ENCODE measurements at places on chromosomes 11 and 22.

- DNase-seq, result no peak
Observed at GRCh38 chr11:67177399-67178281, 58.6 kb downstream of the KDM2A start.

DNA sequence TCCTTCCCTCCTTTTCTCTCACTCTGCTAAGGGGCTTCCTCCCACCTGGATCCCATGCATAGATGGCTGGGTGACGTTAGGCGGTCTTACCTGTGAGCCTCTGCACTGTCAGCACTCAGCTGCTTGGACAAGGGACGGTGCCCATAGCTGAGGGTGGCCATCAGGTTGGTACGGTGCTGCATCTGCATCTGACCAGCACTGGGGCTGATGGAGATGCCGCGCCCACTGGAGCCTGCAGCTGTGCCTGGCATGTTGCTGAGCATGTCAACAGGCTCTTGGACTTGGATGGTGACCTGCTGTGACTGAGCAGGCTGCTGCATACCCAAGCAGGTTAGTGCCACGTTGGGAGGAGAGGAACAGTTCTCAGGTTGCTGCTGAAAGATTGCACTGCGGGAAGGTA, 21.8 kb upstream of the APOA1 start:
- no peak for DNase-seq

DNA sequence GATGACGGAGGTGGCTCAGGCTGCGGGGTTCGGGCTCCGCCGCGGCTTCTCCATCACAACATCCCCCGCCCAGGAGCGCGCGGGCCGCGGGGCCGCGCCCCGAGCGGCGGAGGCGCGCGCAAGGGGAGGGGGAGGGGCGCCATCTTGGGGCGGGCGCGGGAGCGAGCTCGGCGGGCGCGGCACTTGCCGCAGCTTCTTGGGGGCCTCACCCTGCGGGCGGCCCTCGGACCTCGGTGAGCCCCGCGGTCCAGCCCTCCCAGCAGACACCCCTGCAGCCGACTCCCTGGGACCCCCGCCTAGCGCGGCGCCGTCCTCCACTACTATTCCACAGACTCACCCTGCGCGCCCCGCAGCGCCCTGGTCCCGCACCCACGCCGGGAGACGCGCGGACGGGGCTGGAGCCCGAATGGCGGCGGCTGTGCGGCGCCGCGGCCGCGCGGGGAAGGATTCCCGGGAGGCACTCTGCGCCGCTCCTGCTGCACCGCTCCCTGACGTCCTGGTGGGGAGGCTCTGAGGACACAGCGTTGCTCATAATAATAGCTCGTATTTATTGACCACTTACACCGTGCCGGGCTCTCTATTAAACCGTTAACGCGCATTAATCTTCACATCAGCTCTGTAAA, at the start of gene APBB1:
Gene APBB1 (minus strand): TSS at position 86 of the 623 bp plus-strand sequence. CDS start 7,747 bp downstream, outside the sequence.
- peak; percentile 68 for DNase-seq

DNA sequence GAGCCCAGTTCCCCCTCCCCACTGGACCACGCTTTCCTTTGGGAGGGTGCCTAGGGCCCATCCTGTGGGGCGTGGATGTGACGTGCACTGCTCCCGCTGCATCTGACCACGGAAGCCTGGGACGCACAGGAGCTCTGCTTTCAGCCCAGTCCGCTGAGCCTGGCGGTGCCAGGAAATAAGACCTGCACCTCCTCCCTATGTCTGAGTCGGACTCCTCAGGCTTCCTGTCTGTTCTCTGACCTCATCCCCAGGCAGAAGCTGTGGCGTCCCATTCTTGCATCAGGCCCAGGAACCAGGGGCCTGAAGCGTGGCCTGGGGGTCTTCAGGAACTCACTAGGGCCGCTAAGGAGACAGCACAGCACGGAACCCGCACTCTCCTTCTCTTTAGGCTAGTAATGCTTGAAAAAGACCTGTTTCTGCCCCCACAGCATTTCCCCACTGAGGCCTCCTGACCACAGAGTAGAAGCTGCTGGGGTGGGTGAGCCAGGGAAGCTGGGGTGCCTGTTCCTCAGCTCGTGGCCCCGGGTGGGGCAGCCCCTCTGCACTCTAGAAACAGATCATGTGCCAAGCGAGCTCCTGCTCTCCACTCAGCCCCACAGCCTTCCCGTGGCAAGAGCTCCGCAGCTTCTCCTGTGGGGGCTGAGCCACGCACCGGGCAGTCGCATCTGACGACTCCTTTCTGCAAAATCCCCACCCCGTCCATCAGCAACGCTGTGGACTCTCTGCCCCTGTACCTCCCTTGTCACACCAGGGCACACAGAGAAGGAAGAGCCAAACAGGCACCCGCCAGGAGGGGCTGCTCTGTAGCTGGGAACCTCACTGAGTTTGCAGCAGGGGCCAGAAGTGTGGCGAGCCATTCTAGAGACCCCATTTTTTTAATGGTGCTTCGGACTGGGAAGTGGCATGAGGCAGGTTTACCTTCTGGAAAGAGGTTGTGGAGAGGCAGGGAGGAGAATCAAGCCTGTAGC, 22.6 kb downstream of the MOV10L1 start:
- peak; percentile 37 for DNase-seq

DNA sequence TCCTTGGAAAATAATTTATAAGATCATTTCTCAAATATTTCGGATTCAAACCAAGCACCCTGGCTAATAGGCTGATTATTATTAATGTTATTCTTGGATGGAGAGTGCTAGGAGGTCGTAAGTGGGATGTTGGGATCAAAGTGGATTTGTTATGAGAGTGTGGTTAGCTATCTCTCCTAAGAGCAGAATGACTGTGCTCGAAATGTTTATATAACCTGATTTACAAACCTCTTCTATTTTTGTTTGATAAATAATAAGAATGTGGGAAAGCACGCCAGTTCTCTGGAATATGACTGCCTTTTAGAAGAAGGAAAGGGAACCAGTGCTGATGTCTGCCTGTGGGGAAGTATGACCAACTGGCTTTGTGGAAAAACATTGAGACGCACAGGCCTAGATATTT, 527.5 kb downstream of the NTM start:
- DNase-seq, result no peak

DNA sequence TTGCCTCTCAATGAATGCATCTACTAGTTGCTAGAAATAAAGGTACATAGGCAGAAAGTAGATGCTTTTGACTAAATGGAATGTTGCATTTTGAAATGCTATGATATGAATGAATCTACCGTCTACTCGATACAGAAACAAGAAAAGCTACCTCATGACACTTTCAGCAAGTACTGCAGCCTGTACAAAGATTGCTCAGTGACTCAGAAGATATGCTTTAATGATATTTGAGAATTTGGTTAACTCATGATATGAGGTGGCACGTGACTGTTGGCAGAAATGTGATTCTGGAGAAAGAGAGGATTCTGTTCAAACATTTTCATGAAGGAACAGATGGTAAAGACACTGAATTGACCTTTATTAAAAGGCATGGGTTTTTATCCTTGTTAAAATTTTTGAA, 76.0 kb downstream of the HSD17B12 start:
- DNase-seq, result no peak

GRCh38 chr11:111699579-111700156, 66.5 kb downstream of the PPP2R1B start:
- DNase-seq, result no peak

DNA sequence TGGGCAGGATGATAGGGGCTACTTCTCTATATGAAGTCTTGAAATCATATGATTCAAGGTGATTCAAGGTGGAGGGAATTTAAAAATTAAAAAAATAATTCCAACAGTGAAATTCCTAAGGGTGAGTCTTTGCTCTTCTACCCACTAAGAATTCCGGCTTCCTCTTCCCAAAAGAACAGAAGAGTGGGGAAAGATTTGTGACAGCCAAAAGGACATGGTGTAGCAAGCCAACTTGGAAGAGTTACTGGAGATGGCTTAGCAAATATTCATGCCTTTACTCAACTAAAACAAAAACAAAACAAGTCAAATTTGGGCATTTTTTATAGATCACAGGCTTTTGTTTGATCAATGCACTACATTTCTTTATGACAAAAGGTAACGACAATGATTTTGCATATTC, 12.3 kb downstream of the ZBED5 start:
- DNase-seq, result no peak

- DNase-seq, result no peak
Observed at GRCh38 chr11:44443836-44444769, 121.4 kb upstream of the CD82 start.

- DNase-seq, result no peak
Observed at GRCh38 chr11:29227811-29228210, 789.0 kb downstream of the KCNA4 start.

DNA sequence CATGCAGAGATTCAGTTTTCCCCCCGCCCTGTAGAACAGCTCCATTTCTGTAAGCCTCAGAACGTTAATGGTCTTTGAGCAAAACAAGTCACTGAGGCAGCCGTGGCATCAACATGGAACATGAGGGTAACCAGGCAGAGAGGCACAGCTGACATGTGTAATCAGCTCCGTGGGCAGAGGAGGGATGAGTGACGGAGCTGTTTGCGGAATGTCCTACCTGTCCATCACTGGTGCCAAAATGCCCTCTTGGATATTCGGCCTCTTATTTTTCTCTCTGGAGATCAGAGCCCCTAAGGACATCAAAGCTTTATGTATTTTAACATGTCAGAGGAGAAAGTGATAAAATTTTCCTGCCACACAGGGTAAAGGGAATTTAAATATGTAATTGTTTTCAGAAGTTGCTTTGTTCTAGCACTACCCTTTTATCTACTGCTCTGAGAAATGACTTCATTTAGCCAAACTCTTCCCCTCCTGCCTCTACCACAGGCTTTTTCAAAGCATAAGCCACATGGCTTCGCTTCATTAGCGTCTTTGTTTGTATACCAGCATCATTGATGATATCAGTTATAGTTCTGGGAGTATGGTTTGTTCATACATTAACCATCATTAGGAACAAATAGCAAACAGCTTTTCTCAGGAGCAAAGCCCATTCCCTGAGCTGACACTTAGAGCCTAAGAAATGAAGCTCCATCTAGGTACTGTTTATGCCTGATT, 32.9 kb downstream of the C11orf71 start:
- DNase-seq, result no peak

DNA sequence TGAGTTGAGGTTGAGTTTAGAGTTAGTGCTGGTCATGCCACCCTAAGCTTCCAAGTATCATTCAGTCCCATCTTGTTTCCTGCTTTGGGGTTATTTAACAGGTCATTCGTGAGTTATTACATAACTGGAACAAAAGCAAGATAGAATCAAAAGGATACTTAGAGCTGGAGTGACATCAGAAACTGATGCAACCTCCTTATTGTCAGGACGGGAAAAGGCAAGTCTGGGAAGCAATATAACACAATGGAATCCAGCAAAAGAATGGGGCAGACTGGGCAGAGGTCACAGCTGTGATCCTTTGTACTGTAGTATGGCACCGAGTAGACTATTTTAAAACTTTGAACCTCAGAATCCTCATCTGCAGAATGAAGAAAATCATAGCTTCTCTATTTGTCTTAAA, 4.4 kb upstream of the PRSS23 start:
- no peak for DNase-seq

- DNase-seq, result no peak
Observed at GRCh38 chr11:5722622-5723021, 13.6 kb upstream of the OR56B1 start.

DNA sequence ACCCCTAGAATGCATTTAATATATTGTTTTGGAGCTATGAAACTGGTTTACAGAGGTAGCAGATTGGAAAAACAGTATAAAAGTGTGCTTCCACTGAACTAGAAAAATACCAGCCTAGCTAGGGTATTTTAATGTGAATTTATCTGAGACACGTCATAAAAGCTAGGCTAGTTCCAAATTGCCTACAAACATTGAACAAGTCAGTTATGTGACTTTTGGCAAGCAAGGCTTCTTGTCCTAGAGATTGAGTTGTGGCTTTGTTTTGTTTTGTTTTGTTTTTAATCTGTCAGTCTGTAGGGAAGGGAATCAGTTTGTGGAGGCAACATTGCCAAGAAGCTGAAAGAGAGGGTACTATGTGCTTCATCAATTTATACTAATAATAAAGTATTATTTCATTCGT, 24.2 kb downstream of the RTN3 start:
- no peak for DNase-seq

DNA sequence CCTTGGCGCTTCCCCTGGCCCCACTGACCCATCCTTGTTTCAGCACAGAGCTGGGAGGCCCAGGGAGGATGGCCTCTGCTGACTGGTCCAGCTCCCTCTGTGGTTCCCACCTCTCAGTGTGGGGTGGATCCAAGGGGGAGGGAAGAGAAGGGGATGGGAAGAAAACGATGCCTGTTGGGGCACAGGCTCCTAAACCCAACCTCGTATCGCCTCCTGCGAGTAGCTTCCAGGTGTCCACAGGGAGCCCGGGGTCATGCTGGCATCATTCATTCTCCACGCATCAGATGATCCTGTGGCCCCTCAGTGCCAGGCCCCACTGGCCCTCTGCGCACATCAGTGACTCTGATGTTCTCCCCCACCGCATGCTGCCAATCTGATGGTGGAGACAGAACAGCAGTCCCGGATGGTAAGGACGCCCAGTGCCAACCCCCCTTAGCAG, 5.1 kb downstream of the MYEOV start:
- no peak for DNase-seq

DNA sequence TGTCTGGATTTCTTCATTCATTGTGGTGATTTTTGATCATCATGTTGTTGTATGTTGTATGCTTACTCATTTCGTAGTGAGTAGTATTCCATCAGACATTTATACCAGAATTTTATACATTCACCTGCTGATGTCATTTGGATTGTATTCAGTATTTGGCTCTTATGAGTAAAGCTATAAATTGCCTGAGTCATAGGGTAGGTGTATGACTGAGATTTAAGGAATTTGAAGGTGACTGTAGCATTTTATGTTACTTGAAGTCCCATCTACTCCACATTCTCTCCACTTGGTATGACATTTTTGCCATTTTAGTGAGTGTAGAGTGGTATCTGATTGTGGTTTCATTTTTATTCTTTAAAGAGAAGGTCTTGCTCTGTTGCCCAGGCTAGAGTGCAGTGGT, 548.2 kb downstream of the TBC1D22A start:
- no peak for DNase-seq

DNA sequence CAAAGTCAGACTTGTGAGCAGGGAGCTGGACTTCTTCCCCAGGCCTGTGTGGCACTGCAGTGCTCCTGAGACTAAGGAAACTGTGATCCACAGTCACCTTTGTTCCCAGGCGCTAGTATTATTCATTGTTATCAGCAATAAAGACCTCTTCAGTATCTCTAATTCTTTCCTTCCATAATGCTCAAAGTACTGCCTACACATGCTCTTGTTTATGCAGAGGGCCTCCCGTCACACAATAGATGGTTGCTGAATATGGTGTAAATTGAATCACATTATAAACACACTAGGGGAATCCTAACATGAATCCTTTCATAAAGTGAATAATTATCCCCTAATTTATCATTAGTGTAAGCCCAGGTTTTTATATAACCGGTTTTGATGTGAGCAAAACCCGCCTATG, 493.3 kb downstream of the BUD13 start:
- DNase-seq, result no peak

GRCh38 chr11:93838967-93839366, 11.5 kb downstream of the VSTM5 start:
- DNase-seq, result no peak

DNA sequence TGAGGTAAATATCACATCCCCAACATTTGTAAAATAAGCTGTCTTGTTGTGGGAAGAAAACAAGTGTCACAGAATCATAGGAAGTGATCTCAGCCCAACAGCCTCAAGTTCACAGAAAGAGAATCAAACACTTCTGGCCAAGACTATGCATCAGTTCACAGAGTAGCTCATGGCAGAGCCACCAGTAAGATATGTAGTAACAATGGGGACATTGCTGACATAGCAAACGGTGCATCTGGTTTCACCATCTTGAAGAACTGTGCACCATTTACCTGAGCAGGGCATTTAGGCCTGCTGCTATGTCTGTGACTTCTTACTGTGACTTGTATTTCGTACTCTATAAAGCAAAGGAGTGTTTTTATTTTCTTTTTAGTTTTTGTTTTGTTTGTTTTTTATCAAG, 585.3 kb upstream of the FAT3 start:
- no peak for DNase-seq

GRCh38 chr11:106088896-106089295, 11.4 kb downstream of the AASDHPPT start:
- no peak for DNase-seq
